Astrocyte (in vitro differentiated cells and primary cell): ENCODE measurements at places on chromosomes 5 and 9.

- no peaks in the 10 kb centered on the region for H3K27me3 ChIP-seq
- H3K27ac ChIP-seq, result no peak overlapping the region
- no peaks in the 10 kb centered on the region for H3K36me3 ChIP-seq
- H3K4me1 ChIP-seq, result no peaks in the 10 kb centered on the region
Observed at GRCh38 chr5:155822177-155822576, 504.8 kb upstream of the SGCD start.

- H3K27me3 ChIP-seq, result no peaks in the 10 kb centered on the region
- no peak for DNase-seq
- no peaks in the 10 kb centered on the region for H3K36me3 ChIP-seq
- no peak overlapping the region for H3K4me3 ChIP-seq
- peaks cover 11% of the 10 kb centered on the region for H3K4me1 ChIP-seq
- no peak overlapping the region for H3K27ac ChIP-seq
Observed at GRCh38 chr5:57501414-57502201, 19.0 kb upstream of the ACTBL2 start.

DNA sequence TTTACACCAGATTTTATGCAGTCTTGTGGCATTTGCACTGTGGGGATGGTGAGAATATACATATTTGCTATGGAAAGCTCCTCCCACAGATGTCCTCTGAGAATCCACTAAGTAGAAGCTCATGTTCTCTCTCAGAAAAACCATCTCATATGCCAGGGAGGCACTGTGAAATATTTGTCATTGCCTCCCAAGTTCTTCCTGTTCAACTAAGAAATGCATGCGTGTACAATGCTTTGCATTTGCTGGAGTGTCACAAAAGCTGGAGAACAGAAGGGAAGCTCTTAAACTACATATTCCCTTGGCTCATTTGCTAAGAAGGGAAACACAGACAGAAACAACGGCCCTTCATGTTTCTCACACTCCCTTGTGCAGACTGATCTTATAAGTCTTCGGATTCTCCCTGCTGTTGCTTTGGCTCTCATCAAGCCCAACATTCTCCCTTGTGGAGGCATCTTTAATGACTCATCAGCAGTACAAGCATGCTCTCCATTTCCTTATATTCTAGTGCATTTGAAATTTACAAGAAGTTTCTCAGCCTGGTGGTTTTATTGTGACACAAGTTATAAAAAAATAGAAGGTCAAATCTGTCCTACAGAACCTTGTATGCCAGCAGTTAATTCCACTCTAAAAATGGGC, 220.6 kb downstream of the TRIM36 start:
- H3K4me1 ChIP-seq, result no peaks in the 10 kb centered on the region
- H3K27ac ChIP-seq, result no peak overlapping the region
- DNase-seq, result no peak
- H3K36me3 ChIP-seq, result no peaks in the 10 kb centered on the region
- no peak overlapping the region for H3K4me3 ChIP-seq

- H3K36me3 ChIP-seq, result no peaks in the 10 kb centered on the region
- H3K27ac ChIP-seq, result no peak overlapping the region
- peaks cover 10% of the 10 kb centered on the region for H3K4me1 ChIP-seq
- DNase-seq, result no peak
- H3K4me3 ChIP-seq, result no peak overlapping the region
Observed at GRCh38 chr9:36142510-36143244, 6.1 kb downstream of the GLIPR2 start.

DNA sequence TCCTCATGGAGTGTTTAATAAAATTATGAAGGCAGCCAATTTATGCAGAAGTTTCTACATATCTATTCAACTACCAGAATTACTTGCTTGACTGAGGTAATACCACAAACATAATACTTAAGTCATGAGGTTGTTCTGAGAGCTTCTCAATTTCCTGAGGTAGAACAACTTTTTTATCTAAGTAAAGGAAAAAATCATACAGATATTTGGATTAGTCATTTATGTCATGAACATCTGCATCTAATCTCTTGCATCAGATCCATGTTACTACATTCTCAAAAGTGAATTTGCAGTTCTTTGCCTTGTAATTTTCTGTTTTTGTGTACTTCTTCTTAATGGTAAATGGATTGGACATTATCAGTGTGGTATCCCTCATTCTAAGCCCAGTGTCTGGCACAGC, 60.4 kb upstream of the RGMB start:
- H3K36me3 ChIP-seq, result no peaks in the 10 kb centered on the region
- DNase-seq, result peak; percentile 70
- no peaks in the 10 kb centered on the region for H3K27me3 ChIP-seq
- no peaks in the 10 kb centered on the region for H3K4me1 ChIP-seq

GRCh38 chr9:134442486-134443173, 116.4 kb downstream of the RXRA start:
- H3K4me3 ChIP-seq, result no peak overlapping the region
- no peaks in the 10 kb centered on the region for H3K27me3 ChIP-seq
- no peak overlapping the region for H3K27ac ChIP-seq
- no peaks in the 10 kb centered on the region for H3K36me3 ChIP-seq
- peaks cover 14% of the 10 kb centered on the region for H3K4me1 ChIP-seq

DNA sequence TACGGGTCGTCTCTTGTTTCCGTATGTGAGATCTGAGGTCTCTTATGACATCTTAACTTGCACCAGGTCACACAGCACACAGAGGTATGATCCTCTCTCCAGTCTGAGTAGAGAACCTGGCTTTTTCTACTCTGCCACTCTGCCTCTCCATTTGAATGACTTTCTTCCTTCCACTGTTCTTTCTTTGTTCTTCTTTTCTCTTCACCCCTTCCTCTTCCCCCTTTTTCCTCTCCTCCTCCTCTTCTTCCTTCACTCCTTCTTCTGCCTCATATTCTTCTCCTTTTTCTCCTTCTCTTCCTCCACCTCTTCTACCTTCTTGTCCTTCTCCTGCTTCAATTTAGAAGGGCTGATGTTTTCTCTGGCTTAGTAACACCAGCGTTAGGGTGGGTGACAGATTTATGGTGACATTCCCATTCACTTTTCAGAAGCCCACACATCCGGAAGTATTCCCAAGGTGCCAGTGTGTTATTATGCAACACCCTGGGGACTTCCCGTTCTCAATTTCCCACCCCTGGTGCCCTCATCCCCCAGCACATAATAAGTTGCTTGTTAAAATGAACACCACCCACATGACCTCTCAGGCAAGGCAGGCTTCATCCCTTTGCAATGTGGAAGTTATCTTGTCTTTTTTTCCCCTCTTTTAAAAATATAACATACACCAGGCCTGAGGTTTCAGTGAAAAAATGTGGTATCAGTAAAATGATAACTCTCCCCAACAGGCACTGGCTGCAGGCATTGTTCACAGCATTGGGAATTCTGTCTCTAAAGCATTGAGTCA, 122.0 kb downstream of the PAPPA start:
- no peaks in the 10 kb centered on the region for H3K27me3 ChIP-seq
- H3K36me3 ChIP-seq, result no peaks in the 10 kb centered on the region
- H3K4me1 ChIP-seq, result peaks cover 73% of the 10 kb centered on the region
- H3K4me3 ChIP-seq, result no peak overlapping the region
- peak overlapping the region; percentile 82 for H3K27ac ChIP-seq
- peak; percentile 83 for DNase-seq

- no peak overlapping the region for H3K4me3 ChIP-seq
- H3K4me1 ChIP-seq, result no peaks in the 10 kb centered on the region
- H3K27ac ChIP-seq, result no peak overlapping the region
- DNase-seq, result no peak
- H3K36me3 ChIP-seq, result no peaks in the 10 kb centered on the region
Observed at GRCh38 chr5:109273594-109273993, 136.2 kb downstream of the PJA2 start.

GRCh38 chr5:9653811-9654210, 23.7 kb upstream of the TAS2R1 start:
- no peak overlapping the region for H3K4me3 ChIP-seq
- H3K4me1 ChIP-seq, result peaks cover 6% of the 10 kb centered on the region
- no peaks in the 10 kb centered on the region for H3K27me3 ChIP-seq
- peak overlapping the region; percentile 77 for H3K27ac ChIP-seq
- peak; percentile 89 for DNase-seq

- peaks cover 12% of the 10 kb centered on the region for H3K4me1 ChIP-seq
- peak overlapping the region; percentile 25 for H3K4me3 ChIP-seq
- DNase-seq, result no peak
- no peaks in the 10 kb centered on the region for H3K36me3 ChIP-seq
Observed at GRCh38 chr5:38650540-38650939, 94.1 kb upstream of the LIFR start.

DNA sequence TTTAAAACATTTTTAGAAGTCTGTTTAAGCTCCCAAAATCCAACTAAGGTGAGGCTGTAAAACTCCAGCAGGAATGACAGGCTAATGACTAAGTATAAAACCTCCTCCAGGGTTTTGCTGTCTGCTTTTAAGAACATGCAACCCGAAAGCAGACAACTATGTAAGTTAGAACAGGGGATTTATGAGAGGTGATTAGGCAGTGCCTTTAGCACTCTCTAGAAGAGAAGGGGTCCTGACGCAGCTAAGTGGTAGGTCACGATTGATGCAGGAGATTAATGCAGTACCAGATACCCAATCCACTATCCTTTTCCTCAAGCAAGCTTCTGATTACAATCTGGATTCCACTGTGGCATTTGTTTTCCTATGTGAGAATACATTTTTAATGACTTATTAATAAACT, 25.9 kb downstream of the HOMER1 start:
- H3K27me3 ChIP-seq, result no peaks in the 10 kb centered on the region
- H3K36me3 ChIP-seq, result no peaks in the 10 kb centered on the region
- H3K27ac ChIP-seq, result no peak overlapping the region
- peaks cover 3% of the 10 kb centered on the region for H3K4me1 ChIP-seq

DNA sequence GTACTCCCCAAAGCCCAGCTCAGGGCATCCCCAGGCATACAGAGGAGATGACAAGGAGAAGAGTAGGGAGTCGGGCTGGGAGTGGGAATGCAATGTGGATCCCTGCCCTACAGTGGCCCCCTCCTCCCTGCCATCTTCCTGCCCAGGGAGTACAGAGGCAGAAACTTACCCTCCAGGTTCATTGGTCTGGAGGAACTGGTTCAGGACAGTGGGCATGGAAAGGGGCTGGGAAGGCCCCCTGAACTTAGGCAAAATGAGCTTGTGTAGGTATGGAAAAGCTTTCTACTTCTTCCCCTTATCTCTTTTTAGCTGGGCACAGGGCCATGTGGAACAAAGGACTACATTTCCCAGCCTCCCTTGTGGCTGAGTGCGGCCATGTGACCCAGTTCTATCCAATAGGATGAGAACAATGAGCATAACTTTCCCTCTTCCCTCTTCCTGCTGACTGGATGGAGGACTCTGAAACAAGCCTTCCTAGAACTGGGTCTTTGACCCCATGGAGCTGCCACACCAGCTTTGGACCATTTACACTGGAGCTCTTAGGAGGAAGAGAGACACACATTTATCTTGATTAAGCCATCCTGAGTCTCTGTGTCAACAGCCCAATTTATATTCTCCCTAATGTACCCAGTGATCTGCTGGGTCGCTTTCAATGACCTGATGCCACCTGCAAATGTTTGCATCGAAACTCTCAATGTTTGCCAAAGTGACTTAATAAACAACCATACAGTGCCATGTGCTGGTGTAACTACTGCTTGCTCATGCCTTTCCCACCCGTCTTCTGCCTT, 25.0 kb upstream of the HMCN2 start:
- H3K4me1 ChIP-seq, result peaks cover 6% of the 10 kb centered on the region
- DNase-seq, result peak; percentile 60
- H3K27me3 ChIP-seq, result no peaks in the 10 kb centered on the region

DNA sequence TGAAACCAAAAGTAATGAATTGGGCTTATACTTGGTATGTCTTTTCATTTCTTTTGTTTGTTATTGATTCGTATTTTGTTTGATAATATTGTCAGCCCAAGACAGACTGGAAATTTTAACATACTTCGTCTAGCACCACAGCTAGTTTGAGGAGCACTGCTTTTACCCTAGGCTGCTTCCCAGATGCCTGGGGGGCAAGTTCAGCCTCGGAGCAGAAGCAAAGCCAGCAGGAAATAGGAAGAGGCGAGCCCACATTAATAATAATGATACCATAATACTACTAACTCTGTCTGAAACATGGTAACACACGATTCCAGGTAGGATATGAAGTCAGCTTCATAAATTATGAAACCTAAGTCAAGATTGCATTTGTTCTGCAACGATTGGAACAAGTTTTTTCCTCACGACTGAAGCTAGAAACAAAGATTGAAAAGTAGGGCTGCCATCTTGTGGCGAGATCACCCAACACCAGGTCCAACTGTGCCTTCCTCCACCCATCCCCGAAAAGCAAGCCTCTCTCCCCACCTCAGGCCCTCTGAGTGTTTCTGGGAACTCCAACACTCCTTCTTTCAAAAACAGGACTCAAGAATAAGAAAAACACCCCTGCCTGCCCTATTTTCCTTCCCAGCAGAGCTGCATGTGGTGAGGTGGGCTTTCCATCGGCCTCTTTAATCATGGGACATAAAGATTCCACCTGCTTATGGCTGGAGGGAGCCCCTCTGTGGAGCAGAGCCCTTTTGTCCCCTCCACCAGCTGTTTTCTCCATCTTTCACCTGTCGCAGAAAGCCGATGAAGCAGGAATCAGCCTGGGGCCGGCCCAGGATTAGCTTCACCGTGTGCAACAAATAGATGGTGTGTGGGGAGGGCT, 236.4 kb downstream of the CAAP1 start:
- no peaks in the 10 kb centered on the region for H3K36me3 ChIP-seq
- no peaks in the 10 kb centered on the region for H3K27me3 ChIP-seq
- H3K4me3 ChIP-seq, result no peak overlapping the region
- DNase-seq, result no peak

- no peaks in the 10 kb centered on the region for H3K36me3 ChIP-seq
- no peak overlapping the region for H3K27ac ChIP-seq
- DNase-seq, result no peak
- H3K4me1 ChIP-seq, result no peaks in the 10 kb centered on the region
Observed at GRCh38 chr9:82549174-82549821, 513.6 kb downstream of the RASEF start.

- no peak overlapping the region for H3K27ac ChIP-seq
- no peak for DNase-seq
- H3K4me1 ChIP-seq, result no peaks in the 10 kb centered on the region
- H3K4me3 ChIP-seq, result no peak overlapping the region
Observed at GRCh38 chr9:71001780-71002386, 119.5 kb downstream of the TRPM3 start.
